ENCODE measurements at places on chromosomes 5 and 9. TPM values are rescaled to one million over a fixed set of nuclear protein-coding genes. Genes with fewer than 3 reads are reported as not detected.

GRCh38 chr5:169094586-169095409 is 206.1 kb downstream of the SLIT3 start:
- DNase-seq = no peak

DNA sequence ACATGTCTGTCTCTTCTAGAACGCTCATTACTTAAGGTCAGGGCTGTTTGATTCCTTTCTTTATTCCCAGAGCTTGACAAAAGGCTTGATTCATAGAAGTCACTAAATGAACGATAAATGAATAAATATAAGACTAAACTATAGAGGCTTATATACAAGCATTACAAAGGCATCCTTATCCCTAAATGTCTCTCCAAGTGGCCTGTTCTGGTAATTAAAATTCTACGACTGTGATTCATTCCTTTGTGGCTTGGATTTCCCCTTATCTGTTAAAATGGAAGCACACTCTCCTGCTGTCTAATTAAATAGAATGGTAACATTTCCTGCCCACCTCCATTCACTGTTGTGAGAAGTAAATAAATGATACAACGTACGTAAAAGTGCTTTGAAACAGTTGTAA is 49.5 kb downstream of the C7 start:
- DNase-seq = no peak

GRCh38 chr5:117093653-117094052 is 519.0 kb upstream of the SEMA6A start:
- DNase-seq = no peak

The PANK3 gene
- total RNA-seq = 43.2 TPM

DNA sequence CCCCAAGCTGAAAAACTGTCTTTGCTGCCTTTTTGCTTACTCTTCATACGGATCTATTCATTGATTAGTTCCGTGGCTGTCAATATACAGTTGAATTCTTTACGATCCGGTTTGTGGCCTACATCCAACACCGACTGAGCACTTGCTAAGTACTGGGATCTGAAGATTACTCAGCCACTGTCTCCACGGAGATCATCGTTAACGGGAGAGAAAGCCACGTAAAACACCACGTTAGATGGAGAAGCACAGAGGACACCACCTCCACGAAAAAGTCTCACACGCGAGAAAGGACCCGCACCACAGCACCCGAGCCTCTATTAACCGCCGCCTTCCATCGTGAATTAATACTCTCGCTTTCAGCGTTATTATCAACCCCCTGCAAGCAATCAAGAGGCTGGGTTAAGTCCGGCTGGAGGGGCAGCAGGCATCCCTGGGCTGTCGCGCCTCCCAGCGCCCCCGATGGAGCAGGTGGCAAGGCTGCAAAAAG is 650 bp downstream of the ELP1 start:
- no peak for DNase-seq

GRCh38 chr9:88782931-88783710 is 208.1 kb upstream of the S1PR3 start:
- DNase-seq = no peak

- DNase-seq = no peak
These were observed 65.9 kb downstream of the GABBR2 start for GRCh38 chr9:98642661-98643312.

The PDE6A gene
- not detected for total RNA-seq

The C9orf152 gene
- 26.1 TPM for total RNA-seq

The ITK gene
- total RNA-seq = 6.3 TPM

The DHX29 gene
- 22.2 TPM for total RNA-seq

DNA sequence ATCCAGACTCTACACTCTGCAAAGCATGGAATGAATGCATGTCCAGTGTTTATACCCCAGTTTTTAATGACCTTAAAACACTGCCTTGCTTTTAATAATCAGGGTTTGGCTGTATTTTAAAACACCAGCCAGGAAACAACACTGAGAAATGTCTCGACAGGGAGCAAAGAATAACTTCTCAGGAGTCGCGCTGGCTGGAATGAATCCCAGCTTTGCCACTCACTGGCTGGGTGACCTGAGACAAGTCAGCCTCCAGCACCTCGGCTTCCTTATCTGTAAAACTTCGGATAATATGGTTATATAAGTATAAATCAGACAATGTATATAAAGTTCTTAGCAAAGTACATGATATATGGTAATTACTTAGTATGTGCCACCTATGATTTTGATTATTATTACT is 505.0 kb downstream of the SPOCK1 start:
- no peak for DNase-seq

The SLC6A18 gene
- not detected for total RNA-seq

The ZDHHC11 gene
- total RNA-seq = 28.7 TPM

DNA sequence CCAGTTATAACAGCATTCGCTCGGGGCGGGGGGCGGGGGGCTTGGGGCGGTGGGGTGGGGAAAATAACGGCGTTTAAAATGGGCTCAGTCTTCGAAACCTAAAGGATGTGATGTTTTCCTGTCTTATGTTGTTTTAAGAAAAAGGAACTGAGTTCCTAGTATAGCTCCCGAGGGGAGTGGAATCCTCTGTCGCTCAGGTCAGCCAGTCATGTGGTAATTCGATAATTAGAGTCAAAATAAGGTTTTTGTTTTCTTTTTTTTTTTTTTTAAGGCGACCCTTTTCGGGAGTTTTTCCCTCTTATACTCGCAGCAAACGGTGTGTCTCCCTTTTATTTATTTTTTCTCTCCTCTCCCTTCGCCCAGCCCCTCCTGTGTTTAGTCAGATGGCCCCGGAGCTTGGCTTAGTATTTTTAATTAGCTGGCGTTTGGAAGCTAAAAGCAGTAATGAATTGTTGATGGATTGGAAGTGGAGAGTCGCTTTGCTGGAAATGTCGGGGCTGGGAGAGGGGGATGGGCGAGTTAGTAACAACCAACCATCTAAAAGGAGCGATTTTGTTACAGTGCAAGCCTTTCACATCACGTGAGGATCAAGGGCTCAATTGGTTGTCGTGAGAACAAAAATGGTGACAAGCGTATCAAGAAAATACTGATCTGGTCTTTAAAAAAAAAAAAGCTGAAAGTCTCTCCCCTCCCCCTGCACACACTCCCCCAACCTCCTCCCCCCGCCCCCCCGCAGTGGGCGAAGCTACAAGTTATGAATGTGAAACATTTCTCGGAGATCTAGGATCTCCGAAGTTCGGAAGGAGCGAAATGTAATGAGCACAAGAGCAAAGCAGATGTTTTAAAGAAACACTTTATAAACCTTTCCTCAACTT is 714 bp upstream of the ZNF608 start:
- DNase-seq = peak; percentile 75

DNA sequence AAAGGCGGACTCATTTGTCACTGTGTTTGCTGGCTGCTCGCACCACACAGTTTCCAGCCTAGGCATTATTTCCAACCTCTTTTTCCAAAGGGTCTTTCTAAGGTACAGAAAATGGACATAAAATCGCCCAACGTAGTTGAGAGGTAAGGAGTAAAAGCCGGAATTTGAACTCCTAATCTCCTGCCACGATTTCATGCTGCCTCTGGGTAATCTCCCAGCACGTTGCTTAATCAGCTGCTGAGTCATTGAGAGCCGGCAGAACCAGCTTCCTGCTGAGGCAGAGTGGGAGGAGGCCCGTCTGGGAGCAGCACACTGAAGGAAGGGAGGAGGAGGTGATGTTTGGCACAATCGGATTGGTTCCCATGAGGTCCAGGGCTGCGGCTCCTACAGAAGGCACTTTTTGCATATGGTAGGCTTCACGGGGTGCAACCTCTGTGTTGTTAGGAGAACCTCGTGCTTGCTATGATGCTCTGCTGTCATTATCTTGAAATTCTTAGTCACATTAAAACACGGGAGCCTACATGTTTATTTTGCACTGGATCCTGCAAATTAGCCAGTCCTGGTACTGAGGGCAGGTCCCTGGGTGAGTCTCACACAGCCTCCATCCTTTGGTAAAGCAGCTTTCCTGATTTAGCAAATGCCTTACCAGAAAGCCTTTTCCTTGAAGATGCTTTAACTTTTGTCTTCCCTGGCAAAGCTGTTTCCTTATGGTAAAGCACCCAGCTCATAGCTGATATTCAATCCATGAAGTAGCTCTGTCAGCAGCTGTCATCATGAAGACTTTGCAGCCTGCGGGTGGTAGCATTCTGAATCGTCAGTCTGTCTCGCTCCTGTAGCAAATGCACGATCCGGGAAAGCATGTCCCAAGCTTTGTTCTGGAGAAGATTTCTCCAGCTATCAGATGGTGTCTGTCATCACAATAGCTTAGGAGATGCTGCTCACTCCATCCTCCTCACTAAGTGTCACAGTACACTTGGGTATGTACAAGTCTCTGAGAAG is 191.6 kb upstream of the MSX2 start:
- DNase-seq = peak; percentile 85

- DNase-seq = no peak
These were observed 120.9 kb upstream of the PITX1 start for GRCh38 chr5:135154961-135155360.

DNA sequence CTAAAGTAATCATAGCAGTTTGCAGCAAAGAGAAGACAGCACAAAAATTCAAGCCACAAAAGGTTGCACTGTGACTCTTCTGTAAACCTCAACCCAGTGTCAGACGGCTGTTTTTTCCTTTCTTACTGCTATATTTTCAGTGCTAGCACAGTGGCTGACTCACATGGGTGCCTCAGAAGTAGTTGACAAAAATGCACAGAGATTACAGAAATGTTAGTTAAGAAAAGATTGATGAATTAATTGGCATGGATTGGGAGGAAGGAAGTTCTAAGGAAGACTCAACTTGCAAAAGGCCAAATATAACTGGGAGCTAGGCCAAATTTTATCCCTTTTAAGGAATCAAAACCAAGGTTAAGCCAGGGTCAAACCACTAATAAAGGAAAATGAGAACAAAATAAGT is 43.7 kb upstream of the ITGA1 start:
- no peak for DNase-seq

The PCDHGA11 gene
- total RNA-seq = 3.2 TPM

DNA sequence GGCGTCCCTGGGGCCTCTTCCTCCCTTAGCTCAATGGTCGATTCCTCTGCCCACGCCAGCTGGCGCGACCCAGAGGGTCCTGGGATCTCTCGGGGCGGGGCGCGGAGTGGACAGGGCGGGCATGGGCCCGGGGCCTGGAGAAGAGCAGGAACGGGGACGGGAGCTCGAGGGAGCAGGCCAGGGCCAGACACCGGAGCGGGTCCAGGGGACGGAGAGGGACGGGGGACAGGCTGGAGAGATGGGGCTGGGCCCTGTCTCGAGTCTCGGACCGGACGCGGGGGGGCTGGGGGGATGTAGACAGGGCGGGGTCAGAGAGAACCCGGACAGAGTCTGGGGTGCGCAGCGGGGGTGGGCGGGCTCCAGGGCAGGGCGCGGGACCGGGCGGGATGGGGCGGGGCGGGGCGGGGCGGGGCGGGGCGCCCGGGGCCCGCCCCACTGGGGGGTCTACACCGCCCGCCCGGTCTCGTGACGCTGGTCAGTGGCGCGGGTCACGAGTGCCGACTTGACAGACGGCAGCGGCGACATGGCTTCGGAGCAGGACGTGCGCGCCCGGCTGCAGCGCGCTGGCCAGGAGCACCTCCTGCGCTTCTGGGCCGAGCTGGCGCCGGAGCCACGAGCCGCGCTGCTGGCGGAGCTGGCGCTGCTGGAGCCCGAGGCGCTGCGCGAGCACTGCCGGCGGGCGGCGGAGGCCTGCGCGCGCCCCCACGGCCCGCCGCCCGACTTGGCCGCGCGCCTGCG is at the start of gene UAP1L1:
Gene UAP1L1, plus strand, starts transcription at position 508 of the 738 bp plus-strand sequence. Its CDS starts 16 bp downstream, at position 524.
- DNase-seq = peak; percentile 92

The PCDHB9 gene
- 3.0 TPM for total RNA-seq

The SLC9A3 gene
- 1.1 TPM for total RNA-seq

GRCh38 chr9:95447660-95448420 is 68.9 kb downstream of the PTCH1 start:
- no peak for DNase-seq

- no peak for DNase-seq
These were observed 2.2 kb downstream of the ABHD17B start for GRCh38 chr9:71908825-71909224.

DNA sequence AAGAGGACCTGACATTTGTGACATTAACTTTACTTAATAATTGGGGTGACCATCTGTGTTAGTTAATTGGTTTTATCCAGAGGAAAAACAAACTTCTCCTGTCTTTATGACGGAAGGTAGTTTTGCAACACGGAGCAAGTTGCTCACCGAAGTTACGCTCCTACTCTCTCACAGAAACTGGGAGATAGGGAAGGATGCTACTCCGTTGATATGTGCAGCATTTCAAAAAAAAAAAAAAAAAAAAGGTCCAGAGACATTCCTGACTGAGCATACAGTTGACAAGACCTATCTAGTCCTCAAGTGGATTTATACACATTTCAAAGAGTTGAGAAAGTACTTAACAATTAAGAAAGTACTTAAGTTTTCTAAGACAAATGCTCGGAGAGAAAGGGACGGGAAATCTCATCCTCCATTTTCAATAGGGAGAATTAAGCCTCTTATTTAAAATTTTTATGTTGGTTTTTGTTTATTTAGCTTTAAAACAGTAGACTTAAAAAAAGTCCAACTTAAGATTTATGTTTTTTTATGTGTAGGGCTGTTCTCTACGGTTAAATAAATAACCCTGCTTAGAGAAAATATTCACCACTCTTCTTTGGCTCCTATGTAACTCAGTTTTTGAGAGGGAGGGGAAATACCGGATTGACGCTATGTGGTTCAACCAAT is 455 bp upstream of the FER start:
- no peak for DNase-seq

DNA sequence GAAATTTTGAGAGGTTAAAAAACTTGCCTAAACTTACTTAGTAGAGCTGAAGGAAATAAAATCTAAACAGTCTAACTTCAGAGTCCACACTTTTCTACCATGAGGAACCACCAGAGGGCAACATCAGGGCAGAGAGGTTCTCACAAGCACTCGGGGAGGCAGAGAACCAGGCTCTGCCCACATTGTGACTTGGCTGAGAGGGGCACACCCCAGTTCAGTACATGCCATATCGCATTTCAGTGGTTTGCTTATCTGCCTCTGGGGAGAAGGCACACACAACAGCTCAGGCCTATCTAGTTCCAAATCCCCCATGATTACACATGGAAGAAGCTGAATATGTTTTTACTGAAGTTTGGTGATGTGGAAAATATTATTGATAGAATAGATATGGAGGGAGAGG is 49.2 kb downstream of the EQTN start:
- DNase-seq = peak; percentile 59

DNA sequence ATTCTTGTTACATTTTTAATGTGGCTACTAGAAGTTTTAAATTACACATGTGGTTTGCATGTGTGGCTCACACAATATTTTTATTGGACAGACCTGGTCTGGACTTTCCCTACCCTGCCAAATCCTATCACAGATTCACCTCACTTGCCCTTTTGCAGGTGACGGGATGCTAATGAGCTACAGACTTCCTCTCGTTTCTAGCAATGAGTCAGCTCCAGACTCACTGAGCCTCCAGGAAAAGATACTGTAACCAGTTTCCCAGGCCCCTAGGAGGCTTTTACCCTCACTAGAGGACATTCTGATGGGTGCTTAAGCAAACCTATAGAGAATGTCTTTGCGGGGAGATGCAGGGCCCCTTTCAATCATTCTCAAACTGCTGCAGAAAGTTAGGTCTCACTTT is 135.4 kb downstream of the WDR41 start:
- no peak for DNase-seq

The GFPT2 gene
- 13.4 TPM for total RNA-seq

The LRRC19 gene
- 0.27 TPM for total RNA-seq
